ENCODE measurements at places on chromosomes 5 and 9.
A peak's percentile ranks its signal among the peaks of the same experiment; 100 is the strongest.

- peak; percentile 50 for DNase-seq
These were observed 8.7 kb downstream of the NACC2 start for GRCh38 chr9:136086213-136086881.

DNA sequence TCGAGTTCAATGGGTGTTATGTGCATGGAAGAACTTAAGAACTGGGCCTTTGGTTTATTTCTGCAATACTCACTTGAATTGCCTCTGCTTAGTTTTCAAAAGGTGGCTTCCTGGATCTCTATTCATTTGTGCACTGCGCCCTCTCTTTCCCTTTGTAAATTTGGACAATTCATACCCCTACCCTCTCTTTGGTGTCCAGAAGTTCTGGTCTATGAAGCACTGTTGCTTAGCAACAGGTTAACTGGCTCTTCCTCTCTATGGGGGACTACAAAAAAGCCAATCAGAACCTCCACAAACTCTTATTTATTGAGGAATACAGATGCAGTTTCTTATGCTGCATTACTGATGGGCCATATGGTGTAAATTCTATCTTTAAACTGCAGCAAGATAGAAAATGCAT, 13.5 kb upstream of the FAM120A start:
- no peak for DNase-seq

DNA sequence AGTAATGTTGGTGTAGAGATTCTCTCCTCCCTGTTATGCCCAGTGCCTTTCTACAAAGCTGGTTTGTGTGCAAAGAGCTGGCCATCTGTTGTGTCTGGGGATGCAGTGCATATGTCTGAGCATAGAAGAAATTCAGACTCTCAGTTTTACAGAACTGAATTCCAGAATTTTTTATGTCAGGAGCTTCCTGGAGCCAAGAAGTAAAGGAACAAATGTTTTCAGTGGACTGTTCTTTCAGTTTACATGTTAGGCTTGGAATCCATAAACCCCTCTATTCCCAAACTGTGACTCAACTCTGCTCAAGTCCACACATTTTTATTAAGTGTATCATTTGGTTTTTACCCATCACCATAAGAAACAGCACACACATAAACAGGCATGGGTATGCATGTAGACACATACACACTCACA, 366.0 kb downstream of the BRINP1 start:
- DNase-seq: no peak

DNA sequence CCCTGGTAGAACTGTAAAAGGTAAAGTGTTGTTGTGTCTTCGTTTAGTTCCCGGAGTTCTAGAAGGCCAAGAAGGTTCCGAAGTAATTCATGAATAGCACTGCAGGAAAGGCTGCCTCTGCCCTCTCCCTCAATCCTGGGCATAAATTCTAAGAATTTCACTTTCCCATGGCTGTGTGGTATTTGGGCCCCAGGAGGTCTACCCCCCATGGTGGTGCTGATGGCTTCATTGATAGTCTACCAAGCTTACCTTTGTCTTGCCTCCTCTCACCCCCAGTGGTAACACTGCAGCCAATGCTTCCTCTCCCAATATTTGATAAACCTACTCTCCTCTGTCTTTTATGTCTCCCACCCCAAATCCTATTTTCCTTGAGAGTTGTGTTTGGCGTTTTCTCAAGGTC, 39.5 kb downstream of the ADAMTS16 start:
- no peak for DNase-seq

GRCh38 chr5:38462976-38463633, 93.3 kb downstream of the LIFR start:
- no peak for DNase-seq

DNA sequence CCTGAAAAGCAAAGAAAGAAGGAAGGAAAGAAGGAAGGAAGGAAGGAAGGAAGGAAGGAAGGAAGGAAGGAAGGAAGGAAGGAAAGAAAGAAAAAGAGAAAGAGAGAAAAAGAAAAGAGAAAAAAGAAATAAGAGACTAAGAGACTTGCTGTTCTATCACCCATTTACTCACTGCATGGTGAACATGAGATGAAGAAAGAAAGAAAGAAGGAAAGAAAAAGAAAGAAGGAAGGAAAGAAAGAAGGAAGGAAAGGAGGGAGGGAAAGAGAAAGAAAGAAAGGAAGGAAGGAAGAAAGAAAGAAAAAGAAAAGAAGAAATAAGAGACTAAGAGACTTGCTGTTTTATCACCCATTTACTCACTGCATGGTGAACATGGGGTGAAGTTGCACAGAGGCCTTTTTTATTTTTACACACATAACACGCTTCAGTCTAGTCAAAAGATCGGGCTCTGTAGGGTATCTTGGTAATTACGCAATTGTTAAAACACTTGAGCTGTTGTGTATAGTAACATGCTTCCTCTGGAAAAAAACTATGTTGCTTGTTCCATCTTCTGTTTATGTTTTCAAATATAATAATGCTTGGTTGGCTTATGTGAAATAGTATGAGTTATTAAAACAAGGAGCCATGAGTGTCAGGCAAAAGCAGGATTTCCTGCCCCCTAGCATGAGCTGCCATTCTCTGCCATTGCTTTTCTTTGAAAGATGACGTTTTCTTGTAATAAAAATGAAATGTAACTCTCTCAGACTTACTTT, 119.3 kb upstream of the ZNF608 start:
- no peak for DNase-seq

- no peak for DNase-seq
These were observed 1.8 kb upstream of the TRIM41 start for GRCh38 chr5:181221105-181221791.

DNA sequence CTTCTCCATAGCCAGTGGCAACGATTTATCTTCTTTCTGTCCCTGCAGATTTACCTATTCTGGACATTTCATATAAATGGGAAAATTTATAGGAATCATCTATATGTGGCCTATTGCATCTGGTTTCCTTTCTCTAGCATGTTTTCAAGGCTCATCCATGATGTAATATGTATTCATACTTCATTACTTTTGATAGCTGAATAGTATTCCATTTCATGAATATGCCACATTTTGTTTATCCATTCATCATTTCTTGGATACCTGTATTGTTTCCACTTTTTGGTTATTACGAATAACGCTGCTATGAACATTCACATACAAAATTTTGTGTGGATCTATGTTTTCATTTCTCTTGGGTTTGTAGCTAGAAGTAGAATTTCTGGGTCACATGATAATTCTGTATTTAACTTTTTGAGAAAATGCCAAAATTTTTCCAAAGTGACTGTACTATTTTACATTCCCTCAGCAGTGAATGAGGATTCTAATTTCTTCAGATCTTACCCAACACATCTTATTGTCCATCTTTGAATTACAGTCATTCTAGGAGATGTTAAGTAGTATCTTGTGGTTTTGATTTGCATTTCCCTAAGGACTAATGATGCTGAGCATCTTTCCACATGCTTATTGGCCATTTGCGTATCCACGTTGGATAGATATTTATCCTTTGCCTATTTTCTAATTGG, 3.6 kb downstream of the IARS1 start:
- DNase-seq: no peak

DNA sequence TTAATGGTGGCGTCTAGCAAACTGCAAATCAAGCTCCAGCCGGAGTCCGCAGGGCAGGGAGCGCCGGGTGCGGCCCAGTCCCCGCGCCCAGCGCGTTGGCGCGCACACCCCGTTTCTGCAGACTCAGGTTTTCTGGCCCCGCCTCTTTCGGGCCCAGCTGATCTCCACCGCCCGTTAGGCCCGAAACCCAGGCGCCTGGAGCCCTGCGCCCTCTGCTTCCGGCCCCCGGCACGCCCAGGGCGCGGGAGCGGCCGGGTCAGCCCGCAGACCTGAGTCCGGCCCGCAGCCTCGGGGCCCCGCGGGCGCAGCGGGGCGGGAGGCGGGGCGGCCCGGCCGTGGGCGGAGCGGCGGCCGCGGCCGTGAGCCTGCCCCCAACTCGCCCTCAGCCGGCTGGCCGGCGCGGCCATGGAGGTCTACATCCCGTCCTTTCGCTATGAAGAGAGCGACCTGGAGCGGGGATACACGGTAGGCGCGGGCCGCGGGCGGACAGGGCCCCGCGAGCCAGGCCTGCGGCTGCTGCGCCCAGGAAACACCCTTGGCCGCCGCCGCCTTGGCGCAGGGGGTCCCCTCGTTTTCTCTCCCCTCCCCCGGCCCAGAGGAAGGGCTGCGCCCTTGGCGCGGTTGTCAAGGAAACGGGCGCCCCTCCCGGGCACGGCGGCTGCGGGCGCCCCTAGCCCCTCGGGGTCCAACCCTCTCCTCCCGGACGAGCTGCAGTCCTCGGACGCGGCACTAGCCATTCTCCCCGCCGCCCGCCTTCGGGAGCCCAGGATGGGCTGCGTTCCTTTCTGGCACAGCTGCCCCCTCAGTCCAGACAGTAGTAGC, at the start of gene SNX24:
TSS of gene SNX24 (plus strand) at position 385 of the 822 bp plus-strand sequence. CDS start at position 406, 21 bp downstream.
- peak; percentile 93 for DNase-seq

GRCh38 chr9:100554935-100555401, 22.9 kb upstream of the CAVIN4 start:
- DNase-seq: no peak

DNA sequence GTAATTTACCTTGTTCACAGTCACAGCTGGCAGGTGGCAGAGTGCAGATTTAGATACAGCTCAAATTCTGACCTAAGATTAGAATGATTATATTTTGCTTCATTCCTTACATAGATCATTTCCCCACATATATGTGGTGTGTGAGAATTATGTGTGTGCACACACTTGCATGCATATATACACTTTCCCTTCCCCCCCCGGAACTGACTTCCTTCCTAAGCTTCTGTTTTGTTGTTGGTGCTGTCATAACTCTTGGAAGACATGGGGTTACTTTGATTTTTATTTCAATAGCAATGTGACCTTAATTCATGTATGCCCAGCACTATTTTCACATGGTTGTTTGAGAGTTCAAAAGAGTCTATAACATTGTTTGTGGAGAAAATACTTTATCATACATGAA, 112.8 kb downstream of the CMYA5 start:
- DNase-seq: no peak

- no peak for DNase-seq
These were observed 653.0 kb upstream of the RORB start for GRCh38 chr9:73844135-73844534.

DNA sequence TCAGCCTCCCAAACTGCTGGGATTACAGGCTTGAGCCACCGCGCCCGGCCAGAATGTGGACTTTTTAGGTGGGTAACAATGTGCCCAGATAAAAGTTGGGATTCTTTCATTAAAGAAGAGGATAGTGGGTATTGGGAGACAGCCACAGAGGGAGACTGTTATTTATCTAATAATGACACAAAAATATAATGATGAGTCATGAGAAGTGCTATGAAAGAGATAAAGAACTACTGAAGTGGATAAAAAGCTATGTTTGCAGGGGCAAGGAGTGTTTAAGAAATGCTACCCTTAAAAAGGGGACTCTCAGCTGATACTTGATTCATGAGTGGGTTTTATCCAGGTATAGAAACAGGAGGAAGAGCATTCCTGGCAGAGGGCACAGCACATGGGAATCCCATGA, 143.6 kb upstream of the ERCC6L2 start:
- DNase-seq: no peak

DNA sequence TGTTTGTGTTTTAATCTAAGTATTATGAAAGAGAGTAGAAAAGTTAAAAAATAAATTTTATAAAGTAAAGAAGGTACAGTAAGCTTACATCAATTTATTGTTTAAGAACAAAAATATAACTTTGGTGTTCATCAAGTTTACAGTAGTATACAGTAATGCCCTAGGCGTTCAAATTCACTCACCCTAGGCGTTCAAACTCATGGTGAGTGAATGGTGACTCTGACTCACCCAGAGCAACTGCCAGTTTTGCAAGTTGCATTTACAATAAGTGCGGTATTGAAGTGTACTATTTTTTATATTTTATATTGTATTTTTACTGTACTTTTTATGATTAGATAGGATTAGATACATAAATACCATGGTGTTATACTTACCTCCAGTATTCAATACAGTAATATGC, 421.3 kb downstream of the CDH12 start:
- DNase-seq: no peak

DNA sequence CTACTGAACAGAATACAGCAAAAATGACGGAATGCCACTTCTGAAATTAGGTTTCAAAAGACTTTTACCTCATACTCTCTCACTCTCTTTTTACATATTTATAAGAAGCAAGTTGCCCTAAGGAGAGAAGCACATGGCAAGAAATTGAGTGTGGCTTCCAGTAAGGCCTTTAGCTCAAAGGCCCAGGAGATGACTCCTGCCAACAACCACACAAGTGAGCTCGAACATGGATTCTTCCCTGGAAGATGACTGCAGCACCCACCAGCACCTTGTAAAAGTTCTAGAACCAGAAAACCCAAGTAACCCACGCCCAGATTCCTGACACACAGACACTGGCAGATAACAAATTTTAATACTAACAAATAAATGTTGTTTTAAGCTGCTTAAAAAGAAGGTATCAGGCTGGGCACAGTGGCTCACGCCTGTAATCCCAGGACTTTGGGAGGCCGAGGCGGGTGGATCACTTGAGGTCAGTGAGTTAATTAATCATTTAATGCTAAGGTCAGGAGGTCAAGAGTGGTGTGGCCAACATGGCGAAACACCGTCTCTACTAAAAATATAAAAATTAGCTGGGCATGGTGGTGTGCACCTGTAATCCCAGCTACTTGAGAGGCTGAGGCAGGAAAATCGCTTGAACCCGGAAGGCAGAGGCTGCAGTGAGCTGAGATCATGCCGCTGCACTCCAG, 17.0 kb downstream of the PTBP3 start:
- no peak for DNase-seq

DNA sequence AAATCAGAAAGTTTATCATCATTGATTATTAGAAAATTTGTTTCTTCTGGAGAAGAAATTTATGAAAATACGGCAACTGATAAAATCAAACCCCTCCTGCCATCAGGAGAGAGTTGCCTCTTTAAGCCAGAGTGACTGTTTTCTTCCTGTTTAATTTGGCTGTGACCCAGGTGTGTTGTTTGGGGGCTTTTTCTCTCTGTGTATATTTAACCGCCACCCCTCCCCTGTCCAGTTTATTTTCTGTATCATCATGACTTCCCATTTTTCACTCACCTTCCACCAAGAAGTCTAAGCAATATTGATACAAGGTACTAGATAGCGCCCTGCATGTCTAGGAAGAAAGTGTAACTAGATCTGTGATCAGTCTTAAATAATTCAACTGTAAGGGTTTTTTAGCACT, 50.1 kb downstream of the FAM78A start:
- no peak for DNase-seq

- DNase-seq: no peak
These were observed 9.5 kb upstream of the UGCG start for GRCh38 chr9:111886983-111887718.

- no peak for DNase-seq
These were observed 26.1 kb downstream of the DNAI1 start for GRCh38 chr9:34484678-34485077.

All from left lobe of liver (tissue), 2 donors.